Femur (tissue), 1 donor: ENCODE measurements at places on chromosomes 11 and 22.

GRCh38 chr22:25161017-25161915 is 38.4 kb upstream of the CRYBB3 start:
- DNase-seq: no peak

GRCh38 chr11:11035331-11035730 is 177.5 kb upstream of the ZBED5 start:
- no peak for DNase-seq

GRCh38 chr11:73257342-73258103 is 14.6 kb upstream of the P2RY6 start:
- DNase-seq: peak; percentile 34

DNA sequence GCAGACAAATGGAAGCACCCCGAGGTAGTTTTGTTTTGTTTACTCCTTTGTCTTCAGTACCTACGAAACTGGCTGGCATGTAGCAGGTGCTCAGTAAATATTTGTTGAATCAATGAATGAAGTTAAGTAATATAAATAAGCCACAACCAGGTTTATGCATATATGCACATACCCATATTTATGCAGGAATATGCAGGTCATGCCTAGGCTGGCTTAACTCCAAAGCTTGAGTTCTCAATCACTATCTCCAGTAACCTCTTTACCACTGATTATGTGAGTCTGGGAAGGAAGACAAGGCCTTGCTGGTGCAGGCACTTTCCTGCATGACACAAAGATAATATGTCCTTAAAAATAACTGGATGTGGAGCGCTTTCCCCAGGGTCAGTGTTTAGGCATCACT is 27.5 kb downstream of the ARL14EP start:
- no peak for DNase-seq

- DNase-seq: no peak
Observed at GRCh38 chr11:44957040-44957515, 6.4 kb upstream of the TP53I11 start.

- DNase-seq: no peak
Observed at GRCh38 chr22:32612834-32613233, 138.2 kb downstream of the FBXO7 start.

GRCh38 chr11:88367310-88367709 is 29.8 kb upstream of the CTSC start:
- DNase-seq: no peak
